Fibroblast of skin of right quadriceps (primary cell): ENCODE measurements at places on chromosomes 5 and 9.
A peak's percentile ranks its signal among the peaks of the same experiment; 100 is the strongest.

- DNase-seq: peak; percentile 25
These were observed 216.7 kb downstream of the NFIB start for GRCh38 chr9:14097215-14097614.

GRCh38 chr5:157941616-157942015, 82.7 kb upstream of the CLINT1 start:
- DNase-seq: no peak

GRCh38 chr9:132672413-132672690, 2.1 kb downstream of the GTF3C4 start:
- peak; percentile 26 for DNase-seq

DNA sequence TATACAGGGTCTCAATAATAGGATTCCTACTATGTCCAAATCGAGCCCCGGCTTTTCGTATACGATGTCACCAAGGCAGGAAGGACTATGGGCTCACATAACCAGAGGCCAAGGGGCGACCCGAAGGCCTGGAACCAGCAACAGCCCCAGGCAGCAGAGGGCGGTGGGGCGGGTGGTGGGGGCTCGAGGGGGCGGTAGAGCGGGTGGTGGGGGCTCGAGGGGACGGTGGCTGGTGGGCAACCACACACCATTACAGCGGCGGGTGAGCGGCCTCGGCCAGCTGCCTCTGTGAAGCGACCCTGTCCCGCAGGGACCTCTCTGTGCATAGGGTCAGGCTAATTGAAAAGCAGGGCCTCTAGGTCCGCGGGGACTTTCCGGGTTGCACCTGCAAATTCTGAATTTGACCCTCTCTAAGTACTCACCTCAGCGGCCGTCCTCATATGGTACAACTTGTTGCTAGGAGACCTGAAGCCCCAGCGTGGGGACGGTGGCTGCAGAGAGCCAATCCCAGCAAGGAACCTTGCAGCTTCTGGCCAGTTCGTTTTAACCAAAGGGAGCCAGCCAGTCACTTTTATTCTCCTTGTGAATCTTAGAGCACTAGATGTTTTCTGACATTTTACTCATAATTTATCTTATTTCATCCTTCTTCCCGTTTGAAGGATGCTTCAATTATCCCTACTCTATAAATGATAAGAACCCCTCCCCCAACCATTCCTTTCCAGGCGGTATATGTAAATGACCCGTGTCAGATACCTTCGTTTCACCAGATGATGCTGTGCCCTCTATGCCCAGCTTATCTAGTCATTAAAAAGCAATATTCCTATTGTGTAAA, at the start of gene NME5:
TSS of gene NME5 (minus strand) at position 480 of the 832 bp plus-strand sequence. CDS start 648 bp downstream, outside the sequence.
- DNase-seq: peak; percentile 36

GRCh38 chr5:139689631-139690063, 41.5 kb downstream of the CXXC5 start:
- no peak for DNase-seq

GRCh38 chr9:72596451-72597180, 75.2 kb downstream of the TMC1 start:
- peak; percentile 41 for DNase-seq

DNA sequence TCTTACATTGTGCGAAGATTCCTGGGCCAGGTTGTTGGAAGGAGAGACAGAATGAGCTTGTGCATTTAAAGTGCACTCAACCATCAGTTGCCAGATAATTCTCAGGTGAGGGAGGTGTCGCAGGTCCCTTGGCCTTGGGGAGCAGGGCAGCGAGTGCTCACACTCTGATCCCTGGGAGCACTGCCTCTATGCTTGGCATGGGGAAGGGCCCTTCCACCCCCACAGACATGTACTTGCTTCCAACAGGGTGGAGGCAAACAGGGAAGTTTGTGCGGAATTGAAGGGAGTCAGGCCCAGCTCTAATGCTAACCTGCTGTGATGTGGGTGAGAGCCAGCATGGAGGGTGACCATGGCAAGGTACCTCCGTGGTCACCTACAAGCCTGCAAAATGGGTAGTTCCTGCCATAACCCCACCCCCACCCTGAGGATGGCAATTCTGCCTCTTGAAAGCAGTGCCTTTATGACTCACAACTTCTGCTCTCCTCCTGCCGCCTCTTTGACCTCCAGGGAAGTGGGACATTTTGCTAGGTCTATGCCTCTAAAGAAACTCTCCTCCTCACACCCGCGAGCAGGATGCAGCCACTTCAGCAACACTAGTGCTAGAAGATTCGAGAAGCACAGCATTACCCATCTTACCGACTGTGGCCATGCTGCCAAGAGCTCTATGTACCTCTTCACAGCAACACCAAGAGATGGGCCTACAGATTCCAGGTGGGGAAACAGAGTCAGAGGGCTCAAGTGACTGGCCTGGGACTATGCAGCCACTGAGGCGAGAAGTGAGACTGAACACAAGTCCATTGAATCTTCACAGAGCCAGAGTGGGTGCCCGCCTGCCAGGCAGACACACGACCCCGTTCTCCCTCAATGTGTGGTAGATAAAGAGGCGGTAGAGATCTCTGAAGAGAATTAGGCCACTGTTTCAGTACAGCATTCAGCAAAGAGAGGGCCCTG, 22.1 kb upstream of the SLC25A51 start:
- DNase-seq: no peak

GRCh38 chr5:130836729-130837649, 328.1 kb downstream of the HINT1 start:
- no peak for DNase-seq

DNA sequence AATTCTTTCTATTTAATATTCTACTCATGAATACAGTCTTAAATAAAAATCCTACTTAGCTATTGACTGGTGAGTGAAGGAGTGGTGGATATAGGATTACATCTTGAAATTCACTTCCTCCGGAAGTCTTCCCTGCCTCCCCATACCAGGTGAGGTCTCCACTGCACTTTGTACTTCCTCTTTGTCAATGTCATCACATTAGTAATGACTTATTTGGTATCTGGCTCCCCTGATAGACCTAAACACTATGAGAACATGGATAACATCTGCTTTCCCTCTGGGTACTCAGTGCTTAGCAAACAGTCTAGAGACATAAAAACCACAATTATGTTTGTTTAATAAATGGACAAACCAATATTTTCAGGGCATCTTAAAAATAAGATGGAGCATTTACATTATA, 532.1 kb downstream of the PDE4D start:
- DNase-seq: no peak

DNA sequence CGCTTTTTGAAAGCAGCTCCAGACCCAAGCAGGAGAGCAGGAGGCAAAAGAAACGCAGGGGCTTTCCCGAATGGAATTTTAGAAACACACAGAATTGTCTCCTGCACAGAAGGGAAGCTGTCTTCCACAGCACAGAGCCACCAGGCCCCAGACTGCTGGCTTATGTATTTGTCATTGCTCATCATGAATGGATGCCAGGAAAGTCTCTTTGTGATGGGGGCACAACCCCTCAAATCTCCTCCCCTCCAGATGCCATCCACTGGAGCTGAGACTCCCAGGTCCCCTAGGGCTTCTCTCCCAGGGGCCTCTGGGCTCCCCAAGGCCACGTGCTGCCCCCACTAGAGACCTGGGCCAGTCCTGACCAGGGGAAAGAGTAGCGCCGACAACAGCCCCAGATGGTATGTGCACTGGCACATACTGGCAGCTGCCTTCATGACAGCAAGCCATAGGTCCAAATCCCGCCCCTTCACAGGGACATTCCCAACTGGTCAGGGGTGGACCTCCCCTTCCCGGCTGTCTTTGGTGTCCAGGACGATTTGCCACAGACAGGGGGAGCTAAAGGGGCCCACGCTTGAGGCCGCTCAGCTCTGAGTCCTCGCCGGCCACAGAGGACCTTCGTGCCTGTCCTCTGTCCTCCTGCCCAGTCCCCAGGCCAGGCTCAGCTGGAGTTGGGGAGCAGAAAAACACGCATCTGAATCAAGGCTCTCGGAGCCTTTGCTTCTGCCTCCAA, 127.8 kb downstream of the KCNIP1 start:
- no peak for DNase-seq

DNA sequence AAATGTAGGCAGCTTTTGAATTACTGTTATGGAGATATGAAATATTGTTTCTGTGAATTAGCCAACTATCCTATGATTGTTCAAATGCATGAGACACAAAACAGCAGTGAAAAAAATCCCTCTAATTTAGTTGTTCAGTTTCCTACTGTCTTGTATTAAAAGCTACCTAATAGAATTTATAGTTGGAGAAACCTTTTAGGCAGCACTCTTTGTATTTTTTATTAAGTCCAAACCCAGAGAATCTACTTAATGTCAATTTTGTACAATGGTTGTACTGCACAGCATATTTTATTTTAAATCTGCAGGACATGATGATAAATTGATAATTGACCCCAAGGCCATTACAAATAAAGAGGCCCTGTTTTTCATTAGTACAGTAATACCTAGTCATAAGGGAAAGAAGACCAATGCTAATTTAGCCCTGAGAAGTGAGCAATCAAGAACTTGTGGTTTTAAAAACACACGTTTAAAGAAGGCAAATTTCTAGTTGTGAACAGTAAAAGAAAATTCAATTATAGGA, 607.5 kb downstream of the ISL1 start:
- DNase-seq: no peak

DNA sequence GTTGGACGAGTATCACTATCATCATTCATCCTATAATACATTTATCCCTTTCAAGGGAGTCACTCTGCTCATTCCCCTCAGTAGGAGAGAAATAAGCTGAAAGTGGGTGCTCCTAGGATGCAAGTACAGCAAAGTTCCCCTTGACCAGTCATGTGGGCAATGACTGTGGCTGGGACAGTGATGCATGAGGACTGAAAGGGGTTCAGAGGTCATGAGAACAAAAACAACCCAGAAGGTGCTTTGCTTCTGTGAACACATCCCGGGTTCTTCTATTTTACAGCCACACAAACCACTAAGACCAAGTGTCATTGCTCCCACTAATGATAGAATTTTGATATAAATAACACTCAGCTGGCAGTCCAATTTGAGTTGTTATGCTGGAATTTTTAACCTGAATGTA, 177.8 kb upstream of the ADCY2 start:
- DNase-seq: no peak
